ENCODE measurements at places on chromosomes 11 and 22.

DNA sequence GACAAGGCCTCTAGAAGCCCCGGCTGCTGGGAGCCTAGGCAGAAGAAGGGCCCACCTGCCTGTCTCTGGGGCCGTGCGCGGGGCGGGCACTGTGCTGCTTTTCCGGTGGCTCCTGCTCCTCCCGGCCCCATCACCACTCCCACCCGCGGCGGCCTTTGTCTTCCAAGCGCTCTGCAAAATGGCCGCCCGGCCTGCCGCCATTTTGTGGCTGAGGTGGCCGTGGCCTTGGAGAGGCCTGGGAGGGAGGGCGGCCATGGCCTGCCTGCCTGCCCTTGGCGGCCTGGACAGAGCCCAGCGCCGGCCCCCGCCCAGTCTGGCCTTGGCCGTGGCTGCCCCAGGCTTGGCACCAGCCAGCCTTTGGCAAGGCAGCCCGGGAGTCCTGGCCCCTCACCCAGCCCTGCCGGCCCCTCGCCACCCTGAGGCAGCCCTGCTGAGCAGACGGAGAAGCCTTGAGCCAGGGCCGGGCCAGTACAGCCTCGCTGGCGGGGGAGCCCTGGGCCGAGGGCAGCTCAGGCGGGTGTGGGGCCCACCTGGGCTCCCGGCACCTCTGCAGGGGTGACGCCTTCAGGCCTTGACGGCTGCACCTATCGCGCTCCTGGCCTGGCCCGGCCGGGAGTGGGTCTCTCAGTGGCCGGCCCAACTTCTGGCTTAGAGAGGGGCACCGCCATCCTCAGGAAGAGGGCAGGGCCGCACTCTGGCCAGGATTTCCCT, 46.0 kb upstream of the PPARA start:
- no peak for DNase-seq

DNA sequence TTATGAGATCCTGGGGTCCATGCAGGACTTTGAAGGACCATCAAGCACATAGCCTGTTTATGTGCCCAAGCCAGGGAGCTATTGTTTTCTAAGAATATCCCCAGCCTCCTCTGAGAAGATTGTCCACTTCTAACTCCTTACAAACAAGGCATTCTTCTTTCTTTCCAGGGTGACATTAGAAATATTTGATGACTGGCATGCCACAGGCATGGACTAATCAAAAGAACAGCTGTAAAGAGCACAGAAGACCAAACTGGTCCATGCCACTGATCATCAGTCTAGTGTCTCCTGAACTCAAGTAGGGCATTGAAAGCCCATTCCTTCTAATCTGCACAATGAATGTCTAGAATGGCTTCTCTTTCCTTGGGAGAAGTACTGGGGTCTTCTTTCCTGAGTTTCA, 24.9 kb upstream of the LMO2 start:
- no peak for DNase-seq

DNA sequence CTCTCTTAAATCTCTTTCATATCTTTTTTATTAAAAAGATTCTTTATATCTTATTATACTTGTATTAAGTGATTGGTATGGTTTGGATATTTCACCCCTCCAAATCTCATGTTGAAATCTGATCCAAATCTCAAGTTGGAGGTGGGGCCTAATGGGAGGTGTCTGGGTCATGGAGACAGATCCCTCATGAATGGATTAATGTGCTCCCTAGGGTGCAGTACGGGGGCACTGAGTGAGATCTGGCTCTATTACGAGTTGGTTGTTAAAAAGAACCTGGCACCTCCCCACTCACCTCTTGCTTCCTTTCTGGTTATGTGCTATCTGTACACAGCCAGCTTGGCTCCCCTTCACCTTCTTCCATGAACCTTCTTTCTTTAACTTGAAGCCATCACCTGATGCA, 149.6 kb downstream of the CWF19L2 start:
- DNase-seq: no peak

- DNase-seq: no peak
Observed at GRCh38 chr11:75155570-75156422, 4.9 kb downstream of the SLCO2B1 start.

- no peak for DNase-seq
Observed at GRCh38 chr22:43319661-43320486, 23.3 kb downstream of the SCUBE1 start.

DNA sequence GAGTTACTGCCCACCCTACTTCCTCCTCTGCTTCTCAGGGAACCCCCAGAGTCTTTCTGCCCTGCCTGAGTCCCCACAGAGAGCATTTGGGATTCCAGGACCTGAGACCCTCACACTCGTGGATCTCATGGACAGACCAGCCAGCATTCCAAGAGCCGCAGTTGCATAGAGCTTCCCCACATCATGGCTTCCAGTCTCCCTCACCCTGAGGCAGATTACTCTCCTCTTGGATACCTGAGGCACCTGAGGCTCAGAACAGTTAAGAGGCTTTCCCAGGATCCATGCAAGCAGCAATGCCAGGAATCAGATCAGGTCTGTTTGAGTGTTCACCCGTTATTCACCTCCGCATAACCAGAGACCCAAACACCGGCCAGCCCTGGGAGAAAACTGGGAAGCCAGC, 102.2 kb downstream of the TRIM29 start:
- no peak for DNase-seq

DNA sequence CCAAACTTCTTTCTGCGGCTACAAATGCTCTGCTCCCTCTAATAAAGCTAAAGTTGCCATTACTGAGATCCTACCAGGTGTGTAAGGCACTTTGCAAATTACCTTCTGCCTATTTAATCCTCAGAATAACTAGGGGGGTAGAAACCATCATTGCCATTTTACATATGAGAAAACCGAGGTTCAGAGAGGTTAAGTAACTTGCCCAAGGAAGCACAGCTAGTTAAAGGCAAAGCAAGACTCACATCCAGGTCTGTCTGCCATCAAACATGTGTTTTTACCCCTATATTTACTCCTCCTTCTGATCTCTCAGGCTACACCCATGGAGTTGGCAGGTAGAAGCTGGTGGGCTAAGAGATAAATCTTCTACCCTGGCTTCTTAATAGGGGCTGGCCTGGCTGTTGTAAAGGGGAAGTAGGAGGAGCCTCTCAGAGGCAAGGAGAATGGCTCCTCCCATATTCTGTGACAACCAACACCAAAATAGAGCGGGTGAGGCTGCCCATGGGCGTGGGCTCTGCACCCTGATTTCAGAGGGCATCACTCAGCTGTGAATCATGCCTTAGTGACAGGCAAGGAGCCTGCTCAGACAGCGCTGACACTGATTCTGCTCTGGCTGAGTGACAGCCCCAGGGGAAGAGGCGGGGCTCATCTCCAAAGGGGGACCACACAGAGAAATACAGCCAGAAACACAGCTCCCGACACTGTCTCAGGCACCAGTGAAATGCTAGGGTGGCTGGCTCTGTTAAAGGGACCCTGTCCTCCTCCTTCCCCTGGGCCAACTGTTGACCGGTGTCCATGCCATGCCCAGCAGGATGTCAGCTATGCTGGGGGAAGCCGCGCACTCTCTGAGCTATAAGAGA, 106.8 kb downstream of the ABTB2 start:
- DNase-seq: no peak

DNA sequence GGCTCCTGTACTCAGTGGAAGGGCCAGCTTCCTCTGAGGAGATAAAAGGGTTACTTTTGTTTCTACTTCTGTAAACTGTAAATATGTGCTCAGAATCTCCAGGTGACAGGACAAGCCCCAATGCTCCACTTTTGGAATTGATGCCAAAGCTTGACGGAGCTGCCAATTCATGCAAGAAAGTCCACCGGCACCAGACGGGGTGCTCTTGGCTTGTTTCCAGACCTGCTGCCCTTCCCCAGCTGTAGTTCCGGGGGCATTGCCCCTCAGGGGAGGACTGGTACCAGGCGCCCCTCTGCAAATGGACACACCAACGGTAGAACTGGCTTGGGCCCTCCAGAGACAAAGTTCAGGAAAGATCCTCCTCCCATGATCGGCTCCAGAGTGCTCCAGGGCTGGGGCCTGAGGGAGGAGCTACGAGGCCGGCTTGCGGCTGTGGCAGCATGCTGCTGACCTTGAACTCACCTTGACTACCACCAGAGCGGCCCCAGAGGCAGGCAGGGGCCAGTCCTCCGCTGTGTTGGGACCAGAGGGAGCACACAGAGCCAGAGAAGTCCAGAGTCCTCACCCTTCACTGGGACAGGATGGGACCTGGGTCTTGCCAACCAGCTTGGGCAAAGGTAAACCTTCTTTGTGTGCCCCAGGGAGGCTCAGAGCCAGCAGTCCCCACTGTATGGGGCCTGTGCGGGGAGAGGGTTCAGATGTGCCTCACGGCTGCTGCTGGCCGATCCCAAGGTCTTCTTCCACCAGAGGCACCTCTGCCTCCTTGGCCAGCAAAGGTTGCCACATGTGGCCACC, 17.8 kb upstream of the OAF start:
- no peak for DNase-seq

DNA sequence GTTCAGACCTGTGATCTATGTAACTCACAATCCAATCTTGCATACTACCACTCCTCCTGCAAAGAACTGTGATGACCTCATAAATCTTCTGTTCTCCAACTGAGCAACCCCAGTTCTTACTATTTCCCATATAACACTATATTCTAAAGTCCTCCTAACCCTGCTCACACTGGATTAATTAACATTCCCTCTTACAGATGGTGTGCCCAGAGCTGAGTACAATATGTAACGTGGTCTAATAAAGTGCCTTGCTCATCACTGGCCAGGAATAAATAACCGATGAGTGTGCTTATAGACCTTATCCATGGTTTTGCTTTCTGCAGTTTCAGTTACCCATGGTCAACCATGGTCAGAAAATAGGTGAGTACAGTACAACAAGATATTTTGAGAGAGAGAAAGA, 28.6 kb downstream of the PRCP start:
- no peak for DNase-seq

DNA sequence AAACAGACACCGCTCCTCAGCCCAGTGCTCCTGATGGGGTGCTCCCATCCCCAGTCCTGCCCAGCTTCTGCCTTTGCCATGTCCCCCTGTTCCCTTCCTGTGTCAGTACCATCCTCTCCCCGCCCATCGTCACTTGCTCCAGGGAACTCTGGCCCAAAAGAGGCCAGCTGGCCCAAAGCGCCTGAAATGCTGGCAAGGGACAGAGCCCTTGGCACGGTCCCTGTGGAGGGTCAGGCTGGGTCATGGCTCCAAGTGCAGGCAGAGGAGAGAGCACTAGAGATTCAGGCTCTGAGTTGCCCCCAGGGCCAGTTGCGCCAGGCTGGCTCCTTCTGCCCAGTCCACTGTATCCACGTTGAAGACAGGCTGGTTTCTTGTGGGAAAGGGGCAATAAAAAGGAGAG, 8.4 kb upstream of the HDHD5 start:
- DNase-seq: peak; percentile 30

DNA sequence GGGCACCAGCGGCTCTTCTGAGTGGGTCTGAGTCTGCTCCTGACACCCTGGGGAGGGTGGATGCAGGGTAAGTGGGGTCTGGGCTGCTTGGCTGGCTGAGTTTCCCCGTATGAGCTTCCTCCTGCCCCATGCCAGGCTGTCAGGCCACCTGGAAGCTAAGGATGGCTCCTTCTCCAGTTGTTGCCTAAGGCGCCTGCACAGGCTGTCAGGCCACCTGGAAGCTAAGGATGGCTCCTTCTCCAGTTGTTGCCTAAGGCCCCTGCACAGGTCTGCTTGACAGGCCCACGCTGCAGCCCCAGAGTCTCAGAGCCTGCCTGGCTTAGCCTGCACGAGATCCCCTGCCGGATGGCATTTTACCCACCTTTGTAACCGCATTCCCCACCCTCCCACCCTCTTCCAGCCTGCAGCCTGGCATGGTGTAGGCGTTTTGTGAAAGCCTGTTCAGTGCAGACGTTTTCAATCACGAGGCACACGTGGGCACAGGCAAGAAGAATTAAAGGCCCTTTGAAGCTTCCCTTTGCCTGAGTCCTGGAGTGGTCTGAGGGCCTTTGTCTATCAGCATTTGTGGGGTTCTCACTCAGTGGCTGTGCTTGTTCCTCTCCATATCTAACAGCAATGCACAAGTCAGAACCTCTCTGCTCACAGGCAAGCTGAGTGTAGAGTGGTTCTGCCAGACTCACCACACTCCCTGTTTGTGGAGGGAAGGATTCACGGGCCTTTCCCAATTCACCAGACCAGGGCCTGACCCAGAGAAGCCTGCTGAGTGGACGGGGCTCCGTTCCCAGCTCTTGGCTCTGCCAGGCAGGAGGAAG, 40.2 kb upstream of the B3GAT1 start:
- no peak for DNase-seq

DNA sequence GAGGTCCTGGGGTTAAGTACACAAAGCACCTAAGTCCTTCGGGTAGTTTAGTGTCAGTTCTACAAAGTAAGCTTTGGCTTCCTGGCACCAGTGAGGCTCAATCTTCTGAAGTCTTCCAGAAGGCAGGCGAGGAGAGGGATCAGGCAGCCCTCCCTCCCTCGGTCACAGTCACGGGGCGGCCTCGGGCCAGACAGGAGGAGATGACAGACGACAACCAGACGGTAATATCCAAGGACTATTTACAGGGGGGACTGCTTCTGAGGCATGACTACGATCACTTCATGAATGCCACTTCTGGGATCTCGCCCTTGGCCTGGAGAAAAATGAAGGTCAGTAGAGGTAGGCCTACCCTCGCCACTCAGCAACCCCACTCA, 383 bp upstream of the TMEM223 start:
- peak; percentile 54 for DNase-seq

DNA sequence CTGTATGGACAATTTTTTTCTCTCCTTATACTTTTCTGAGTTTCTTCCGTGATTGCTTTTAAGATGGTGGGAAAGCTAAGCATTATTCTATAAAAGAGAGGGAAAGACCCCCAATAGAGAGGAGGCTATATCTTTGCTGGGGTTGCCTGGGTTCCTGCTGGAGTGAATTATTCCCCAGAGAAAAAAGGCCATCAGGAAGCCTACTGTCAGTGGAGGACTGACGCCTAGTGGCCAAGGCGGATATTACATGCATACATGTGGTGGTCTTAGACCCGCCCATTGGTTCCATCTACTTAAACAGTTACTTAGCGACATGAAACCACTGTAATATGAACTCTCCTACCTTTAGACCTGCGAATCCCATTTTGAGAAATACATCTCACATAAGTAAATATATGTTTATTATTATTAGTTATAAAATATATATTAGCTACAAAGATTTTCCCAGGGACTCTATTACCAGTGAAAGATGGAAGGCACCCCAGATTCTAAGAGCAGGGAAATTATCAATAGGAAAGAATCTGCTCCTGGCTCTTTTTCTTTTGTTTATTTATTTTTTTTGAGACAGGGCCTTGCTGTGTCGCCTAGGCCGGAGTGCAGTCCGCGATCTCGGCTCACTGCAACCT, 15.7 kb upstream of the PGA3 start:
- DNase-seq: peak; percentile 84

DNA sequence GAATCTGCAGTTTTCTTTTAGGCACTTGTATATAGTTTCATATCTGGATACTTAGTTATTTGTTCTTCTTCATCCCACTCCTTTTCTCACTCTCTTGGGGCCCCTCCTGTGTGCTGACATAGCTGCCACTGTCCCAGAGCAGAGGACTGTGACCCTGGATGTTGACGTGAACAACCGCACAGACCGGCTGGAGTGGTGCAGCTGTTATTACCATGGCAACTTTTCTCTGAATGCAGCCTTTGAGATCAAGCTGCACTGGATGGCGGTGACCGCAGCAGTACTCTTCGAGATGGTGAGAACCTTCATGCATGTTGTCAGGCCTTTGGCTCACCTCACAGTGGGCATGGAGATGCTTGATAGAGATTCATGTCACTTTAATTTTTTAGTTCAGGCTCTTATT, 50.9 kb upstream of the YWHAH start:
- DNase-seq: no peak
